Right ventricle myocardium superior (tissue), 1 donor: ENCODE measurements at places on chromosomes 5 and 9.

DNA sequence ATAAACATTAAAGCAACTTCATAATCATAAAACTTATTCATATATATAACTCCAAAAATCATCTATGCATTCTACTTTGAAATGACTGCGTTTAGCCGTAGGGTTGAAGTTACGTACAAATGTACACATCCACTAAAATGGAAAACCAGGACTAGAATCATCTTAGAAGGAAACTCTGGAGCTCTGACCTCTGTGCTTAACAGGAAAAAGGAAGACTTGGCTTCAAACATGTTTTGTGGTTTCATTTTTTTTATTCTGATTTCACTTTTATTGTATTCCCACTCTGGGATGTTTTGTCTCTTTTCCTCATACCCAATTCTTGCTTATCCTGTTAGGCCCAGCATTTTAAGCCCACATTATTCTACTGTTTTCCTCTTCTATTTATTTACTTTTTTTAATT is 44.9 kb downstream of the GRAMD2B start:
- no peak for DNase-seq

- DNase-seq = no peak
These were observed 119.6 kb upstream of the SLC12A2 start for GRCh38 chr5:127963931-127964330.

DNA sequence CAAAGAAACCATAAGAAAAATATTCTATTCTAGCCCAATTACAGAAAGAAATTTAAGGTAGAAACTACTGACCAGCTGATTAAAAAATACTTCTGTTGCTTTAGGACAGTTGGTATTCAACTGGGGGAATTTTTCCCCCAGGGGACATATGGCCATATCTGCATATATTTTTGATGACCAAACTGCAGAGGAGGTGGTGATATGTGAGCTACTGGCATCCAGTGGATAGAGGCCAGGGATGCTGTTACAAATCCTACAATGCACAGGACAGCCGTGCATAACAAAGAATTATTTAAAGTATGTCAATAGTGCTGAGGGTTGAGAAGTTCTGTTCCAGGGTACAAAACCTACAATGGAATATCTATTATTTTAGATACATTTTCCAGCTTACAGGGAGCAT is 24.0 kb downstream of the ZFR start:
- DNase-seq = no peak

- no peak for DNase-seq
These were observed 424.8 kb upstream of the DMAC1 start for GRCh38 chr9:8224381-8224801.

- no peak for DNase-seq
These were observed 59.2 kb downstream of the ZDHHC21 start for GRCh38 chr9:14633906-14634565.

DNA sequence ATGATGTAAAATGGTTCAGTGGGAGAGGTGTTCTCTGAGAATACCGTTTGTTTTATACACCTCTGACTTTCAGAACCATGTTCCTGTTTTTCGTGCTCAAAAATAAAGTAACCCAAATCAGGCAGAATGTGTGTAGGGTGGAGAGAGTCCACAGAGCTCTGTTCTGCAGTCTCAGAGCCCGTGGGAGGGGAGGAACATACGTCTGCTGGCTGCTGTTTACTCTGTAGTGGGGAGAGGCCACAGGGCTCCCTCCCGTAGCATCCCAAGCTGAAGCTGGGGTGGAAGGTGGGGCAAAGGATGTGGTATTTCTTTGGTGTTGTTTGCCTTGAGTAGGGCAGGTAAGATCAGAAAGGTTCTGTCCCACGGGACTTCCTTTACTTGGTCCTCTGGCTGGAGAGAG is 348.5 kb downstream of the DNAH5 start:
- no peak for DNase-seq

DNA sequence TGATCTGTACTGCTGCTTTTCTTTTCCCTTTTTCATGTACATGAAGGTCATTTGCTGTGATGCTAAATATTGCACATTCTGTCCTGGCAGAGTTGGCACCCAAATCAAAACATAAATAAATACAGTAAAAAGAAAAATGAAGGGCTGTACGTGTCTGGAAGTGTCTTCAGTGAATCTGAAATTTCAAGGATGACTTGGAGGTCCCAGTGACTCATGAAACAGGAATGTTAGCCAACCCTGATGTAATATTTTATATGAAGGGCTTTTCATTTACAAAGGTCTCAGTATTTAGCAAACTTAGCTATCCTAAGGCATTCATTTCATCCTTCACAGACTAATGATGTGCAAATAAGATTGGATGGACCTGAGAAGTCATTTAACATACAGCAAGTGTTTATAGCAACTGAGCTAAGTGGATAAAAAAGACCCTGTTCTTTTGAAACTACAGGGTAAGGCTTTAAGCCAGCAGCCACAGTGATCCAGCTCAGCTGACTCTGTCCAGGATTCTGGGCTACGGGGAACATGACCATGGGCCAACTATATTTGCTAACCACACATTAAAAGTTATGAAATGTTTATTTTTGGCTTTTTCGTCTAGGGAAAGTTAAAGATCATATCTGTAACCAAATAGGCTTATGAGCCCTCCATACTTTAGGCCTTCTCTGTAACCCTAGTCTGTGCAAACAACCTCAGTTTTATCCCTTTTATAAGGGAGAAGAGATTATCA is 104.0 kb upstream of the DMRTA1 start:
- DNase-seq = no peak

- DNase-seq = no peak
These were observed 4.8 kb downstream of the CCDC187 start for GRCh38 chr9:136299116-136299515.

GRCh38 chr5:78077369-78078068 is 217.0 kb downstream of the AP3B1 start:
- no peak for DNase-seq

GRCh38 chr9:77839459-77840140 is 191.5 kb upstream of the GNA14 start:
- no peak for DNase-seq

- DNase-seq = no peak
These were observed 24.0 kb downstream of the ABL1 start for GRCh38 chr9:130858739-130859705.

GRCh38 chr9:116391306-116391900 is 237.8 kb downstream of the PAPPA start:
- DNase-seq = no peak

- no peak for DNase-seq
These were observed 1938.7 kb upstream of the NUDT12 start for GRCh38 chr5:105501315-105501714.

DNA sequence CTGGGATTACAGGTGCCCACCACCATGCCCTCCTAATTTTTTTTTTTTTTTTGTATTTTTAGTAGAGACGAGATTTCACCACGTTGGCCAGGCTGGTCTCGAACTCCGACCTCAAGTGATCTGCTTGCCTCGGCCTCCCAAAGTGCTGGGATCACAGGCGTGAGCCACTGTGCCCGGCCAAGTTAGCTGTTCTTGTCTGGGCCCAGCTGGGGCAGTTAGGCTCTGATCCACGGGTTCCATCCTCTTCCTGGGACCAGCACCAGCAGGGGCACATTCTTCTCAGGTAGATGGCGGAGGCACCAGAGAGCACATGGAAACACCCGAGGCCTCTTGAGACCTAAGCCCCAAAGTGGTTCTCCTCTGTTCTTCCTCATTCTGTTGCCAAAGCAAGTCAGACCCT is 281.6 kb downstream of the PBX3 start:
- peak; percentile 30 for DNase-seq

GRCh38 chr5:127331890-127332649 is 41.5 kb downstream of the MEGF10 start:
- DNase-seq = no peak

- DNase-seq = no peak
These were observed 5.3 kb downstream of the PKD2L2 start for GRCh38 chr5:137894586-137894985.

DNA sequence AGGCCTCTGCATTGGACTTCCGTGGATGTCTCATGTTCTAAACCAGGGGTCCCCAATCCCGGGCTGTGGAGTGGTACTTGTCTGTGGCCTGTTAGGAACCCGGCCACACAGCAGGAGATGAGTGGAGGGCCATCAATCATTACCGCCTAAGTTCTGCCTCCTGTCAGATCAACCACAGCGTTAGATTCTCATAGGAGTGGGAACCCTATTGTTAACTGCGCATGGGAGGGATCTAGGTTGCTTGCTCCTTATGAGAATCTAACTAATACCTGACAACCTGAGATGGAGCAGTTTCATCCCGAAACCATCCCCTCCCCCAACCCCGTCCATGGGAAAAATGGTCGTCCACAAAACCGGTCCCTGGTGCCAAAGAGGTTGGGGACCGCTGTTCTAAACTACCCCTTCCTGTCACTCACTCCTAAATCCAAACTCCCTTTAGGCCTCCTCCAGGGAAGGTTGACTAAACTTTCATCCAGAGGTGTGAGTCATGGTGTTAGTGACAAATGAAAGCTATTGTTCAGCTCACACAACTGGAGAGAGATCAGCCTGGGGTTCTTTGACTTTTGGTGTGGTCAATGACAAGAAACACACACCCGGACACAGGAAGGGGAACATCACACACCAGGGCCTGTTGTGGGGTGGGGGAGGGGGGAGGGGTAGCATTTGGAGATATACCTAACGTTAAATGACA is 9.5 kb downstream of the KCNV2 start:
- DNase-seq = no peak

DNA sequence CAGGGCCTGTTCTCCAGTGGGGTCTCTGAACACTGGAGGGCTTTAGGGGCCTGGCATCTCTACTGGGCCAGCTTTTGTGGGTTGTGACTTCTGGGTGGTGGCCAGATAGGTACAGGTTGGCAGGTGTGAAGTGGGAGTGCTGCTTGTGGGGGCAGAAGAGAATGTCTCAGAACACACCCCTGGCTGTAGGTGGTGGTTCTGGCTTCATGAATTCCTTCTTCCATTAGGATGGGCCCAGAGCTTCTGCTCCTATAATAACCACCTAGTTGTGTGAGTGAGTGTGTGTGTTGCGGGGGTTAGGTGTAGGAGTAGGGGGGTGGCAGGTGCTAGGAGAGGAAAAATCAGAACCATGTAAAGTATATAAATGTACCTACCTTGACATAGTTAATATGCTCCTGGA is 1.6 kb downstream of the PDZD2 start:
- DNase-seq = no peak

GRCh38 chr5:150729859-150730258 is 29.0 kb downstream of the DCTN4 start:
- DNase-seq = no peak

- no peak for DNase-seq
These were observed 623.1 kb downstream of the BNC2 start for GRCh38 chr9:16247188-16247875.

- DNase-seq = no peak
These were observed 149.6 kb upstream of the ELL2 start for GRCh38 chr5:96111080-96111756.

GRCh38 chr9:131807144-131807983 is 67.5 kb upstream of the RAPGEF1 start:
- DNase-seq = no peak

- DNase-seq = no peak
These were observed 80.2 kb downstream of the PLAC8L1 start for GRCh38 chr5:146025114-146025680.

DNA sequence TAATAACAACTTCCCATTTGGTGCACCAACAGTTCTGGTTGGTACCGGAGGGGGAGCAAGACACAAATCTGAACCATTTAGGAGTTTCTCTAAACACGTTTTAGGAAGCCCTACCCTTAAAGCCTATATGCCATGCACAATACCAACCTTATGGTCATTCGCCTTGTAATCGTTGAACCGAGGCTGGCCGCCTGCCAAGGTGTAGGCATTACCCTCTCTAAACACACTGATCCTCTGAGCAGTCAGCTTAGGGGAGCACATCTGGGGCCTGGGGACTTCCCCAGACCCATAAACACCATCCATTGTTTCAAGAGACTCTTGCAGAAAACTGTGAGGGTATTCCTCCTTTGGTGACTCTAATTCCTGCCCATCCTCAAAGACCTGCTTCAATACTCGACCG is 328 bp downstream of the GRXCR2 start:
- no peak for DNase-seq

DNA sequence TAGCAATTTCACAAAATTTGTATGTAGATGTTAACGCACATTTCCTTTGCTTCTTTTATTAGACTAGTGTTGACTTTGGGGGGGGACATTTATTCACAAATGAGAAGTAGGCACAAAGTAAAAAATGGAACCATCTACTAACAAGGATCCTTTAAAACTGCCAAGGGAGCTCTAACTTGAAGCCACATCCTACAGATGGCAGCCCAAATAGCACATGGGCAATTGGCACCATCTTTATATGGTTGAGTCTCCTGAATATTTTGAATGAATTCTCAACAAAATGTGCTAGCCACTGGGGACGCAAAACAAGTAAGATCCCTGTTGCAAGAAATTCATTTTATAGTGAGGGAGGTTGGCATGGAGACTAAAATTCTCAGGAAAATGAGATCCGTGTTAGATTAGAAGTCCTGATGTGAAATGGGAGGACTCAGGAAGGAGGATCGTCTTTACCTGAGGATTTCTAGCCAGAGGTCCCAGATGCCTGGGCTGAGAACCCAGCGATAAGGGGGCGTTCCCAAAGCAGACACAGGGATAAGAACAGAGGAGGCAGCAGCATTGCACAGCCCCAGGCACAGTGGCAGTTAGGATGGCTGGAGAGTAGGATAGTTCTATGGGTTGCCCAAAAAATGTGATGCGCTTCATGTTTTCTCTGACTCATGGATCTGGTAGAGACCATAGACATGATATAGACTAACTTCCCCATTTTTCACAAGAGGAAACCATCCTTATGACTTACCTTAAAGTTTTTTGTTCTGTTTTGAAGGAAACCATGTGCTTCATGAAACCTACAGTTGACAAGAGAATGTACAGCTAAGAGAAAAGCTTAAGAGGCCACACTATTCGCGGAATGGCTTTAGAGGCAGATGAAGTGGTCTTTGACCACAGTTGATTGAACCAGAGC is 37.4 kb downstream of the C9orf152 start:
- DNase-seq = no peak

DNA sequence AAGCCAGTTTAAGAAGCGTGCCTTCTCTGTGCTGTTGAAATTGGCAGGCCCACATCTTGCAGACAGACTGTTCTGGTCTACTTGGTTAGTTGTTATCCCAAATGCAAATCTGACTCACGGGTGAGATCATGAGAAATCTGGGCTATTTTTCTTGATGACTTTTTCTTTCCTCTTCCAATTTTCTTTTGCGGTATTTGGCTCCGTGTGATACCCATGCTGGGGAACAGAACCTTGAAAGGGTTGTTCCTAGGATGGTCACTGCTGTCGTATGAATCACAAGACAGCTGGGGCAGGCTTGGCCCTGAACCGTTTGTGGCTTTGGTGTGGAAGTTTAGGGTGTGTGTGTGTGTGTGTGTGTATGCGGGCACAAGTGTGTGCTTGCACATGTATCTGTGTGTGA is 24.6 kb downstream of the PDZD2 start:
- no peak for DNase-seq

DNA sequence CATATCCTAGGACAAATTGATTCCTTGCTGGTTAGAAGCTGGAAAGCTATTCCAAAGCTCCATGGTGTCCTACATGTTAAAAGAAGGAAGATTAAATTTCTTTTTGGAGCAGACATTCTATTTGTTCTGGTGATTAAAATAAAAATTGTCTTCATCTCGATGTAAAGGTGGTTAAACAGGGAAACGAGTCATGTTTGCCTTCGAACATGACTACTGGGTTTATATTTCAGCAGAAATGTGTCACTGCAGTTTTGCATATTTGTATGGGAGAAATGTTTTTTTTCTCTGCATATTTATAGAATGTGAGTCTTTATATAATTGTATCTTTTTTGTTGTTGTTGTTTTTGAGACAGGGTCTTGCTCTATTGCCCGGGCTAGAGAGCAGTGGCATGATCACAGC is 36.4 kb downstream of the ADAMTS12 start:
- DNase-seq = no peak

GRCh38 chr9:100351508-100351907 is 1.2 kb downstream of the TEX10 start:
- no peak for DNase-seq
